ENCODE measurements at places on chromosomes 3 and 15.

DNA sequence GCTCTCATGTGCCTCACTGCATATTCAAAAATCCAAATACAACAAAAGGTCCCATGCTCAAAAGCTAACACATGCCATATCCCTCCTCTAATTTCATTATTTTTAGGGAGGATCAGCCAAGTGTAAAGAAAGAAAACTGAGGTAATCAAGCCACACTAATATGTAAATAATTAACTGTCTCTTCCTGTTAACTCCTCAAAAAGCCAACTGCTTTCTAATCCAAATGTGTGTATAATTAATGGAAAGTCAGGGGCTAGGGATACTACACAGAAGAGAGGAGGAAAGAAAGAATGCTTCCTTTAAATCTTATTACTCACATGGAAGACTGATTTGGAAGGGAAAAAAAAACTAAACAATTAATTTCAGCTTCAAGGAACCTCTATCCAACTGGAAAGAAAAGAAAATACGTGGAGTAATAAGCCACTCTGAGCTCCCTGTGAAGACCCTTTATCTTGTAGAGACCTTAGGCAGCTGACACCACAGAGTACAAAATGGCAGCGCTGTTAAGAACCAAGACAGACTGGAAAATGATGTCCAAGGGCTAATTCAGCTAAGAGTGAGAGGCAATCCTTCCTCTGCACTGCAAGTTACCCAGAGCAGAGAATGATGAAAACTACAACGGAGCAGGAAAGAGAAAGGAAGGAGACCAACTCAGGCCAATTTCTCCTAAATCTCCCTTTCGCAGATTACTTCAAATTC lies 56.8 kb downstream of the ZNF148 start:
- DNase-seq: no peak

DNA sequence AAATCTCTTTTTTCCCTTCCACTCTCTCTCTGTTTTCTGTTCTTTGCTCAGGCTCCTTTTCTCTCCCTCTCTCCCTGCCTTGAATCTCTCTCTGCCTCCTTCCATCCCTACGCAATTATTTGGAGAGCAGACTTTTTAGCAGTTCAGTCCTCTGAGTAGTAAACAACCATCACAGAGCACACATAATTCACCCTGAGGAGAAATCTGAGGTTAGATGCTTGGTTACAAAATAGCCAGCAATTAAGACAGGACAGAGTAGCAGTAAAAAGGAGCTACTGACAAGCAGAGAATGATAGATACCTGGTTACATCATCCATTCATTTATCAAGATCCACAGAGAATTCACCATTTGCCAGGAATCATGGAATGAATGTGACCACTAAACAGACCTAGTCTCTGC lies 25.5 kb downstream of the SLC9A9 start:
- no peak for DNase-seq

- DNase-seq: no peak
Observed at GRCh38 chr3:77048186-77048585, 8.3 kb downstream of the ROBO2 start.

DNA sequence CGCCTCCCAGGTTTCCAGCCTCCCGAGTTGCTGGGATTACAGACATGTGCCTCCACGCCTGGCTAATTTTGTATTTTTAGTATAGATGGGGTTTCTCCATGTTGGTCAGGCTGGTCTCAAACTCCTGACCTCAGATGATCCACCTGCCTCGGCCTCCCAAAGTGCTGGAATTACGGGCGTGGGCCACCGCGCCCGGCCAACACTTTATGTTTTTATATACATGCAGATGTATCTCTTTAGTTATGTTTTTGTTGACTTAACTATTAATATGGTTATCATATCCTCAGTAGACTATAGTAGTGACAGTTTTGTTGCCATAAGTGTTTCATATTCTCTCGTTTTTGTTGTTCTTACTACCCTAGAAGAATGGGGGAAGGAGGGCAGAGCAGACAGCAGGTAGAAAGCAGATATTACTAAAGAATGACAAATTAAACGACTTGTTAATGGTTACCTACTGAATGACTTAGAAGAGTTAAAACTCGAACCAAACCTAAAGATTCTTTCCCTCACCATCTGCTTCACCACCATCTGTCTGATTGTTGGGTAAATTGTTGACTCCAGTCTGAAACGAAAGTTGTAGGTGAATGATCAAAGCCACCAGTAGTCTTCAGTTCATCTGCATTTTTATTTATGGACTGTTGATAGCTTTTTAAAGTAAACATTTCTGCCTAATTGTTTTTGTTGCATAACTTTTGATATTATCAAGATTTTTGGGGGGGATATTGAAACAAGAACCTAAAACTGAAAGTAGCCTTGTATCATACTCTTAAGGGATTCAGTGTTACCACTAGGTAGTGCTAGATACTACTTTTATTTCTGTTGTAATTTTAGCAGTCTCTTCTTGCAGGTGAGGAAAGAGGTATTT lies 89.3 kb downstream of the RASA2 start:
- DNase-seq: no peak

DNA sequence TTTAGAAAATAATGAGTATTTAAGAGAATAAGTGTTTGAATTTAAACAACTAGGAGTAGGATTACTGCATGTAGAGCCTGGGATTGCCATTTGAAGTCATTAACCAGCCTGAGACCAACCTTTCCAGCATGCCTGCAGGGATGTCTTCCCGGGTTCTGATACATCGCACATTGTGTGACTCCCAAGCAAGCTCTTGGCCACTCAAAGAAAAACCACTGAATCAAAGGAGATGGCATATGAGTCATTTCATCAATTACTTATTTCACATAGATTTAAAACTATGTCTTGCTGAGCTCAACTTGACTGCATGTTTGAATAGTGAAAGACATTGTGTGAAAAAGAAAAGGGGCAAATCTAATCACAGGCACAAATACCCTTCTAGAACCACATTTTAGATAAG lies 15.0 kb upstream of the THBS1 start:
- no peak for DNase-seq

DNA sequence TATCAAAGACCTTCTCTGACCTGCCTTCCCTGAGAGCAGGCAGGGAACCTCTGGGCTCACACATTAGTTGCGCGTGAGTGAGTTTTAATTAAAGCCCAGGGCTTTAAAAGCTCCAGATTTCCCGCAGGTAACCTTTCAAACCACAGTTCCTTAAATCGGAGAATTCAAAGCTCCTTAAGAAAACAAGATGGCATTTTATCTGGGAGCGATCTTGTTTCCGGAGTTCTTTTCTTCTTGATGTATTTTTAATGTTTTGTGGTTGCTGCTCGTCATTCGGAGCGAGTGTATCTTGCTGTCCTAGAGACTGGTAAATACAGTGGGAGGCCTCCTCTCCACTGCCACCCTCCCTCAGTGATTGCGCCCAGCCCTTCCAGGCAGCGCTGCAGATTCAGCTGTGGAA lies 284.3 kb downstream of the CLSTN2 start:
- no peak for DNase-seq

- no peak for DNase-seq
Observed at GRCh38 chr3:99641982-99642381, 3.6 kb downstream of the COL8A1 start.

- DNase-seq: peak; percentile 73
Observed at GRCh38 chr3:72482589-72483321, 365.5 kb downstream of the SHQ1 start.

DNA sequence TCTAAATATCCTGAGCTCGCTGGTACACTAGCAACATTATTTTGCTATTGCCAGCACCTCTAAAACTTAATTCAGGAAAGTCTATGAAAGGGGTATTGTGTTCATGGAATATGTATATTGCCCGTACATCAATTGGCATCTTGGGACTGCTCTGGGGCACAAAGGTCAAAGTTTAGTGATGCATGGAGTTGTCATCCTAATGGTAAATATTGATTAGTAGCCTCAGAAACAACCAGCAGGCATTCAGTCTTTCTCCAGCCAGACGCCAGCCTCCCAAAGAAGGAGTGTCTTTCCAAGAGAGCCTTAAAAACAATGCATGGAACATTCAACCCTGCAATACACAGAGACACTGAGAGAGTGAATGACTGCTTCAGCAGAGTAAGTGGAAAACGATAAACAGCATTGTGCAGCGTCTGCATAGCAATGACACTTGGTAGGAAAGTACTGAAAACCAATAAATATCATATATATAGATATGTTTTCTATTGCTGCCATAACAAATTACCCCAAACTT lies 377.3 kb downstream of the SHQ1 start:
- DNase-seq: no peak

- no peak for DNase-seq
Observed at GRCh38 chr3:74661672-74662071, 47.2 kb upstream of the CNTN3 start.

- DNase-seq: no peak
Observed at GRCh38 chr15:70856884-70857561, 3.1 kb upstream of the LARP6 start.

DNA sequence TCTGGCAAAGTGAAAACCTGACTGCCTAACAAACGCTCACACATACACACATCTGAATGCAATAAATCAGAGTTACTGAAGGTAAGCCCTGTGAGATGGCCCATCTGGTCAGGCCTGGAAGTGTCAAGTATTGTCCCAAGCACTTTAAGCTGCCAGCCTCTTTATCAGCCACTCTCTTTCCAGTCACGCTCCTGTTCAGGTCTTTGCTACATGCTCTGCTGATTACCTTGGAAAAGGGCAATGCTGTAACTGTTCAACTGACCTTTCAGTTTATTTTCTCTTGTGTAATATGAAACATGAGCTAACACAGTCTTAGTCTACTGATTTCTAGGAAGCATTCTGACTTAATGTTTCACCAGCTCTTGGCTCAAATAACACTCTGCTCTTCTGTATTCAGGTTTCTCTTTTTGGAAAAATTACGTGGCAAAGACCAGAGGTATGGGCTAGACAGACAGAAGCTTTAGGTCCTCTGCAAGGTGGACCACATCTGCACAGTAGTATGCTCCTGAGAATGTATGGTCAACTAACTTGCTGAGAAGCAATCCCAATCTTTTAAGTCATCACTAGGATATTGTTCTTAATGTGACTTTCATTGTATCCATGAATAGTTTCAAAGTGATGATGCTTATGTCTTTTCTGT lies 44.5 kb downstream of the GBE1 start:
- no peak for DNase-seq

GRCh38 chr15:52336529-52336928 lies 40.9 kb upstream of the MYO5C start:
- no peak for DNase-seq

- DNase-seq: no peak
Observed at GRCh38 chr15:59906046-59906445, 98.1 kb upstream of the FOXB1 start.

DNA sequence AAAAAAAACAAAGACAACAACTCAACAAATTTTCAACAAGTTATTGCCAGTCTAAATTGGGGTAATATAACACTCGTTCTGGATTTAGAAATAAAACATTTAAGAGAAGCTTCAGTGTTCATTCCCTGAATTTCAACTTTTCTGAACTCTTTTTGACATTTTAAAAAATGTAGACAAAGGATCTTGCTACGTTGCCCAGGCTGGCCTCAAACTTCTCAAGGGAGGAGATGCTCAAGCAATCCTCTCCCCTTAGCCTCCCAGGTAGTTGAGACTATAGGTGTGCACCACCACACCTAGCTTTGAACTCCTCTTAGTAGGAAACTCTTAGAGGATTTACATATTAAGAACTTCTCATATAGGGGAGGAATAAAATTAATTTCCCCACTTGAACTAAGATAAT lies 91.9 kb downstream of the AKAP13 start:
- no peak for DNase-seq

DNA sequence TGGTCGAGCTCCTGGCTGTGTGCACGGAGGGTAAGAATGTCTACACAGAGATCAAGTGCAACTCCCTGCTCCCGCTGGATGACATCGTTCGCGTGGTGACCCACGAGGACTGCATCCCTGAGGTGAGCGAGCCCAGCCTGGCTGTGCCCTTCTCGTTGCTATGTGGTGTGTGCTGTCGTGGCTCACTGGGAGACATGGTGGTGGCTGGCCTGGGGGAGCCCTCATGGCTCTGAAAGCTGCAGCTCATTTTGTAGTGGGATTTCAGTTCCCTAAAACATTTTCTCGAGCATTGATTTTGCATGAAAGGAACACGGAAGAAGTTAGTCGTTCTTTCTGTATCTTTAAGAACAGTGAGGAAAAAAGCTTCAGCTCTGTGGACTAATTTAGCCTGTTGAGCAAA lies 200.5 kb downstream of the ITPR1 start:
- no peak for DNase-seq

- no peak for DNase-seq
Observed at GRCh38 chr3:1252061-1252430, 159.2 kb downstream of the CNTN6 start.

GRCh38 chr3:39103791-39104552 lies 3.5 kb downstream of the GORASP1 start:
- DNase-seq: no peak

DNA sequence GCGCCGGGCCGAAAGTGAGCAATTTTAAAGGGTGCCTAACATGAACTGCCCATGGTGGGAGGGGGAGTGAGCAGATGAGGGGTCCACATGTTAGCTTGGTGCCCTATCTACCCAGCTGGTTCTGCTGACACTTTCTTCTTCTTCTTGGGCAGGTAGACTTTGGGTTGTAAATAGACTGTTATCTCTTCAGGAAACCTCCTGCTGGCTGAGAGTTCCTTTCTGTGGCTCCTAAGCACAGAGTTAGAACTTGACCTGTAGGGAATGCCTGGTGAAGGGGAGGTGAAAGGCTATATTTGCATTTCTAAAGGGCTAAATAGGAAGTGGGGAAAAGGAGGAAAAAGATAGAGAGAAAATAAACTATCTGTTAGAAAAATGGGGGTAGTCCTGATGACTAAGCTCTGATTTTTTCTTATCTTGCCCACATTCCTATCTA lies 521.4 kb upstream of the TGFBR2 start:
- no peak for DNase-seq

DNA sequence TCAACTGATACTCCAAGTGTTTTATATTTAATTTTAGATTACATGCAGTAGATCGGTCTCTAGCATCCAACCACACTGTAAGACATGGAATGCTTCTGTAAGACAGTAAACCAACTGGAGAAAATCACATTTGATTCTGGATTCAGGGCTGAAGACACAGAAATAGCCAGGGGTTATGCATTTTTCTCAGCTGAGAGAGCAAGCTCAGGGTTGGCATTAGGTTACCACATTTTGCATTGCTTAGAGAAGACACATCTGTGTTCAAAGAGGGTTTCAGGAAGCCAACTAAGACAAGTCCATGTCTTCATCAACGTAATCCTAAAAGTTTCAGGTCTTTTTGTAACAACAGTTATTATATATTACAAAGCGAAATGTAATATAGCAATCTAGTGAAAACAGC lies 27.7 kb upstream of the UNC13C start:
- DNase-seq: no peak

DNA sequence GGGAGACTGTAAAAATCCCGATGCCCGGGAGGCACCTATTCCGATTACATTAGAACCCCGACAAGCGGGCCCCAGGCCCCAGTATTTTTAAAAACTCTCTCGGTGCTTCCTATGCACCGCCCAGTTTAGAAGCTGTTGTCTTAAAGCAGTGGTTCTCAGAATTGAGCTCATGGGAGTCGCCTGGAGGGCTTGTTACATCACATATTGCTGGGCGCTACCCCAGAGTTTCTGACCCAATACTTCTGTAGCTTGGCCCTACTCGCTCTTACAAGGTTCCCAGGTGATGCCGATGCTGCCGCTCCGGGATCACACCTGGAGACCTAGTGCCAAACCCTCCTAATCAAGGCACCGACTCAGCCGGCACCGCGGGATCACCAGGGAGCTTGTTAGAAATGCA lies 35.2 kb downstream of the CPN2 start:
- DNase-seq: no peak

GRCh38 chr3:63862804-63863149 lies 828 bp downstream of the THOC7 start:
- DNase-seq: no peak

Measured in CD4-positive, alpha-beta T cell (primary cell).